ENCODE measurements at places on chromosomes 7 and 10. TPM values are rescaled to one million over a fixed set of nuclear protein-coding genes. Genes with fewer than 3 reads are reported as not detected.
A peak's percentile ranks its signal among the peaks of the same experiment; 100 is the strongest.

DNA sequence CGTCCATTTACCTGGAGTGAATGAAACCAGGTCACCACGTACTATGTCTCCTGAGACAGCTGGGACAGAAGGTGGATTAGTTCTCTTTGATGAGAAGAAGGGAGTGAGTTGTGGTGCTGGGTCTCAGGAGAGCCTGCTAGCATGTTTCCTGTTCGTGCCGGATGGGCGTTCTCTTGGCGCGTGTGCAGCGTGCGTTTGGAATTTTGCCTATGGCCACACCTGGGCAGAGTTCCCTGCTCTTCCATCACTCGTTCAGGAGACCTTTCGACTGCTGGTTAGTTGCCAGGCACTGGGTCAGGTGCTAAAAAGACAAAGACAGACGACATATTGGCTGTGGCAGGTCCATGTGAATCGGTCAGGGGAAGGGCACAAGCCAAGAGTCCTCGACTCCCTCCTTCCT is 90.3 kb downstream of the TRRAP start:
- H3K27me3 ChIP-seq = no peaks in the 10 kb centered on the region
- H3K4me1 ChIP-seq = no peaks in the 10 kb centered on the region
- H3K36me3 ChIP-seq = peaks cover 100% of the 10 kb centered on the region
- no peak for DNase-seq
- H3K4me3 ChIP-seq = no peak overlapping the region

GRCh38 chr7:778271-778967 is 51.3 kb upstream of the PRKAR1B start:
- H3K4me3 ChIP-seq = no peak overlapping the region
- no peaks in the 10 kb centered on the region for H3K4me1 ChIP-seq
- DNase-seq = no peak

ADGRA1 gene
- not detected for total RNA-seq

- no peaks in the 10 kb centered on the region for H3K36me3 ChIP-seq
- no peak overlapping the region for H3K4me3 ChIP-seq
- H3K27ac ChIP-seq = no peak overlapping the region
- no peaks in the 10 kb centered on the region for H3K4me1 ChIP-seq
- DNase-seq = no peak
- H3K27me3 ChIP-seq = no peaks in the 10 kb centered on the region
Observed at GRCh38 chr7:155286686-155287085, 11.0 kb upstream of the INSIG1 start.

SFMBT2 gene
- total RNA-seq = 1.1 TPM

DNA sequence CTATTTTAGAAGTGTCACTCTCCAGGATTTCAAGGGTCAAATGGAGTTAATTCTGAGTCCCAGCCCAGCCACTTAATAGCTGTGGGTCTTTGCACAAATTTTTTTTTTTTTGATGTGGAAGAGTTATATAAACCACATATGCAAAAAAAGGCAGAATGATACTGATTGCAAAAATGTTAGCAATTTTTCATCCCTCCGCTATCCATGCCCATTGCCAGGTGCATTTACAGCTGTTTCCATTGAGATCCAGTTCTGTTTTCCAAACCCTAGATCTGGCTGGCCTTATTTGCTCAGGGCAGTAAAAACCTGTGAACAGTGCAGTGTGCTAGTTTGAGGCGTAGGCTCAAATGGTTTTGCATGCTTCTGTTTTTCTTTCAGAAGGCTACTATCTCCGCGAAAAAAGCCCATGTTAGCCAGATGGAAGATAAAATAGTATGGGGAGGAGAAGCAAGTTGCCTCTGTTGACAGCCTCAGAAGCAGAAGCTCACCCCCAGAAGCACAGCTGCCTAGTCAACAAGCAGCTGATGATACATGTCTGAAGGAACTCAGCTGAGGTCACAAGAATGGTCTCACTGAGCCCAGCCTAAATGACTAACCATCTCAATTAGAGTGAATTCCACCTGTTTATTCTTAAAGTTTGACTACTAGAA is 997 bp upstream of the ZNF138 start:
- no peak for DNase-seq
- no peak overlapping the region for H3K27ac ChIP-seq
- H3K4me1 ChIP-seq = peaks cover 16% of the 10 kb centered on the region
- no peak overlapping the region for H3K4me3 ChIP-seq
- no peaks in the 10 kb centered on the region for H3K36me3 ChIP-seq

GRCh38 chr7:95493247-95493646 is 7.5 kb downstream of the ASB4 start:
- no peak overlapping the region for H3K27ac ChIP-seq
- H3K27me3 ChIP-seq = no peaks in the 10 kb centered on the region
- DNase-seq = no peak
- H3K4me3 ChIP-seq = no peak overlapping the region
- no peaks in the 10 kb centered on the region for H3K4me1 ChIP-seq
- H3K36me3 ChIP-seq = no peaks in the 10 kb centered on the region

DNA sequence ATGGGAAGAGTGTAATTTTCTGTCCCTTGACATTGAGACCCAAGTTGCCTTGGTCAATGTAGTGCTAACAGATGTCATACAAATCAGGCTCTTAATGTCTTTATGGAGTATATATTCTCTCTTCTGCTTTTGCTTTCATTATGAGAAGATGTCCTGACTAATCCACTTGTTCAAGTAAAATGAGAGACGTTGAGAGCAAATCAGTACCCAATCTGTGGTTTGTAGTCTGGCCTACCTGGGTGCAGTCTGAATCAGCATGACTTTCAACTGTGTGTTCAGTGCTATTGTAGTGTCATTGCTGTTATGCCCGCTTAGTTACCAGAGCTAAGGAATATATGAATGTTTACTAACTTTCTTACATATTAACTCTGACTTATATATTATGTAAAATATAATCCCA is 612.4 kb downstream of the ANKRD7 start:
- no peak overlapping the region for H3K27ac ChIP-seq
- no peaks in the 10 kb centered on the region for H3K36me3 ChIP-seq
- no peak for DNase-seq
- H3K4me3 ChIP-seq = no peak overlapping the region
- no peaks in the 10 kb centered on the region for H3K27me3 ChIP-seq

- H3K27me3 ChIP-seq = no peaks in the 10 kb centered on the region
- no peak overlapping the region for H3K4me3 ChIP-seq
- H3K4me1 ChIP-seq = no peaks in the 10 kb centered on the region
- no peaks in the 10 kb centered on the region for H3K36me3 ChIP-seq
Observed at GRCh38 chr10:25465582-25466372, 291.0 kb downstream of the GPR158 start.

GRCh38 chr7:15581352-15581951 is 19.6 kb upstream of the AGMO start:
- H3K27me3 ChIP-seq = no peaks in the 10 kb centered on the region
- no peak overlapping the region for H3K4me3 ChIP-seq
- no peaks in the 10 kb centered on the region for H3K36me3 ChIP-seq
- H3K4me1 ChIP-seq = no peaks in the 10 kb centered on the region

DNA sequence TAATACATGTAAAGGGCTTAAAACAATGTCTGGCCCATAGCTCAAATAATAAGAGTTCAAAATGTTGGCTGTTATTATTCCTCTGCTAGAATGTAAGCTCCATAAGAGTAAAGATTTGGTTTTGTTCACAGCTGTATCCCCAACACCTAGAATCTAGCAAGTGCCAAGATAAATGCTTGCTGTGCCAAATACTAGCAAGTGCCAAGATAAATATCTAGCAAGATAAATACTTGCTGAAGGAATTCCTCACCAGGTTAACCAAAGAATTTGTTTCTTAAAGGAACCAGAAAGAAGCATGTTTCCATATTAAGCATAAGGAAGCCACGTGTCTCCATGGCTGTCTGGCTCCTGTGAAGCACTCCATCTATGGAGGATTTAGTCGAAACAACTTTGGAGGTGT is 235.2 kb upstream of the SP4 start:
- no peaks in the 10 kb centered on the region for H3K27me3 ChIP-seq
- no peak overlapping the region for H3K4me3 ChIP-seq
- H3K27ac ChIP-seq = no peak overlapping the region
- H3K36me3 ChIP-seq = no peaks in the 10 kb centered on the region
- DNase-seq = no peak

DNA sequence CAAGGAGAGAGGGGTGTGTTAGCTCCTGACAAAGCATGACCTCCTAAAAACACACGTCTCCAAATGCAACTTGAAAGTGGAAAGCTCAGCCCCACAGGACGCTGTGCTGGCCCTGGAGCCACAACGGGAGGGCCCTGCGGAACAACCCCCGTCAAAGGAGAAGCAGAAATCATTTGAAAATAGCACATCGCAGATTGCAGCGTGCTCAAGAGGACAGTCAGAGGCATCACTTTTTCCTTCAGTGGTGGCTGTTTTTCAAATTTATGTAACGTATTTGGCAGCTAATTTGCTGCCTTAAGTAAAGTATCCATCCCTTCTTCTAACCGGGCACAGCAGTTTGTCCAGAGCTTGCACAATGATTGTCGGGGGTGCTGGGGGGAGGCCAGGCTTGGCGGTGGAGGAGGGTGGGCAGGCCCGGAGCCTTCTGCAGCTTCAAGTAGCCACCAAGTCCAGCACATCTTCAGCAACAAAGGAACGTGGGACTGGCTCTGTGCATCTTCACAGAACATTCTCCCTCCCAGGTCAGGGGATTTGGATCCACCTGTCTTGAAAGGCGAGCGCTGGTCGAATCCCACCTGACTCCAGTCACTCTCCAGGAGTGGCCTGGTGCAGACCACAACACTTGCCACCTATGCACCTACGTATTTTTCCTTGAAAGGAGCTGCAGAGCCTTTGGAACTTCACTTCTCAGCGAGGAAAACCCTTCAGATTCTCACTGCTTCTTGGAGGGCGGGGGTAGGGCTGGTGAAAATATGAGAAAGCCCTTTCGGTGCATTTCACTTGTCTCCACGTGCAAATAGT is 346.3 kb downstream of the DNAJB6 start:
- peaks cover 19% of the 10 kb centered on the region for H3K4me1 ChIP-seq
- no peaks in the 10 kb centered on the region for H3K36me3 ChIP-seq
- H3K4me3 ChIP-seq = no peak overlapping the region
- DNase-seq = no peak

DNA sequence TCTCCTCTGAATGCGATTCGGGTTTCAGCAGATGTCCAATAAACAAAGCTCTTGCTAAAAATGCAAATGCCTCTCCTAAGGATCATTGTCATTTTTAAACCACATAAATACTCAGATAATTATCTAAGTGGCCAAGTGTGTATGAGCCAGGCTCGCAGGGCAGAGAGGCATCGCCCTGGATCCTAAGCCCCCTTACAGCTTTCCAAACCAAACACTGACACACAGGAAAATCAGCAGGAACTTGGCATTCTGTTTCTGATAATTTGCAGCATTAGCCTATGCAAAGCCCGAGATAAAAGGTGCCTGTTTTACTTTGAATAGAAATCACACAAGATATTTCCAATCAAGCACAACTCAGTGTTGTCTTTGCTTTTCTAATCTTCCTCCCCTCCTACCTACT is 134.4 kb downstream of the ABCA13 start:
- no peak overlapping the region for H3K4me3 ChIP-seq
- H3K36me3 ChIP-seq = no peaks in the 10 kb centered on the region
- H3K27me3 ChIP-seq = no peaks in the 10 kb centered on the region
- DNase-seq = no peak
- H3K4me1 ChIP-seq = peaks cover 13% of the 10 kb centered on the region

- no peaks in the 10 kb centered on the region for H3K4me1 ChIP-seq
- H3K27me3 ChIP-seq = no peaks in the 10 kb centered on the region
- H3K27ac ChIP-seq = no peak overlapping the region
- H3K4me3 ChIP-seq = no peak overlapping the region
Observed at GRCh38 chr10:130244928-130245495, 108.8 kb downstream of the GLRX3 start.

C10orf67 gene
- not detected for total RNA-seq

ZNF316 gene
- total RNA-seq = 15.5 TPM

DNA sequence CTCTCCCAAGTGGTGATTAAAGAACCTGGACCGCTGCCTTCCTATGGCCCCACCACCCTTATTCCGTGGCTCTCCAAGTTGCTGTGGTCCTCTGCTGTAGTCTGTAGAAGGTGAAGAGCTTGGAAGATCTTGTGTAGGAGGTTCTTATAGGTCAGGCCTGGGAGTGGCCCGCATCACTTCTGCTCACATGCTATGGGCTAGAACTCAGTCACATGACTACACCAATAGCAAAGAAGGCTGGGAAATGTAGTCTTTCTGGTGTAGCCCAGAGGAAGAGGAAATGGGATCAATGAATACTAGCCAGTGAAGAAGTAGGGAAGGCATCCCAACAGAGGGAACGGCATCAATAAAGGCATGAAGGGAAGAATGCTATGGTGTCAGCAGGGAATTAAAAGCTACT is 41.3 kb upstream of the AOAH start:
- H3K36me3 ChIP-seq = no peaks in the 10 kb centered on the region
- no peak for DNase-seq
- H3K27ac ChIP-seq = no peak overlapping the region
- no peaks in the 10 kb centered on the region for H3K27me3 ChIP-seq
- no peak overlapping the region for H3K4me3 ChIP-seq

LLCFC1 gene
- total RNA-seq = not detected

- no peaks in the 10 kb centered on the region for H3K36me3 ChIP-seq
- DNase-seq = no peak
Observed at GRCh38 chr7:155587486-155587885, 41.1 kb upstream of the CNPY1 start.

DNA sequence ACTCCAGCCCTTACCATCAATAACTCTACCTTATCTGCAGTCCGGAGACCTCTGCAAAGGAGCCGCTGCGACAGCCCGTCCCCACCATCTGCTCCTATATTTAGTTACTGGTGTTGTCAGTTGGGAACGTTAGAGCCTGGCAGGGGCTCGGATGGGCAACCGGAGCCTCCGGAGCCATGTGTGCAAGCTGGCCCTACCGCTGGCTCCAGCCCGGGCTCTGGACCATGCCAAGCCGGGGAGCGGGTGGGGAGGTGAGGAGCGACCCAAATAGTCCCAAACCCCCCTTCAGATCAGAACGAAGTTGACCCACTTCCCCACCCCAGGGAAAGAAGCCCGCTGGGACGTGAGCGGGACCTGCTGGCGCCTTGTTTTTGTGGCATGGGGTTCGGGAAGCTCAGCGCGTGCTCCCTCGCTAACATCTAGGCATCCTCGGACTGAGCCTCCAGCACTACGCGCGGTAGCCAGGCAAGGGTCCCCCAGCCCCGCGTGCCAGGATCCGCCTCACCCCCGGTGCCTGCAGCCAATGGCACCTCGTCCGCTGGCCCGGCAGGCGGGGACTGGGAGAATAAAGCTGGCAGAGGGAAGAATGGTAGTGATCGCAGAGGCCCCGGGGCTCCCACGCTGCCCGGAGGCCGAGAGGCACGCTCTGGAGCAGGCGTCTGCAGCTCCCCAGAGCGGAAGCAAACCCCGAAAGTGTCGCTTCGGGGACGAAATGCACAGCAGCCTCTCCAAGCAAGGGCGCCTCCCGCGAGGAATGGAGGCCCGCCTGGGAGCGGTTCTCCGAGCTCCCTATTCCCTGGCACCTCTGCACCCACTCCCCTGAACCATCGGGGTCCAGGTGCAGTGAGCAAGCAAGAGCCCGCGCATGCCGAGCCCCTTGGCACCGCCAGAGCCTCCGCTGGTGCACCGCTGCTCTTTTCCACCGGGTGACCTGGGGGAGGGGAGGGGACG is 679 bp downstream of the LRRC20 start:
- H3K36me3 ChIP-seq = no peaks in the 10 kb centered on the region
- H3K27ac ChIP-seq = peak overlapping the region; percentile 73
- H3K4me1 ChIP-seq = peaks cover 13% of the 10 kb centered on the region
- no peaks in the 10 kb centered on the region for H3K27me3 ChIP-seq

GRCh38 chr10:11358011-11358410 is 253.4 kb downstream of the USP6NL start:
- H3K36me3 ChIP-seq = no peaks in the 10 kb centered on the region
- no peak overlapping the region for H3K4me3 ChIP-seq
- DNase-seq = no peak
- no peaks in the 10 kb centered on the region for H3K4me1 ChIP-seq

Measured in esophagus squamous epithelium (tissue), 5 donors.